ENCODE measurements at places on chromosomes 5 and 9. TPM values are rescaled to one million over a fixed set of nuclear protein-coding genes. Genes with fewer than 3 reads are reported as not detected.

DNA sequence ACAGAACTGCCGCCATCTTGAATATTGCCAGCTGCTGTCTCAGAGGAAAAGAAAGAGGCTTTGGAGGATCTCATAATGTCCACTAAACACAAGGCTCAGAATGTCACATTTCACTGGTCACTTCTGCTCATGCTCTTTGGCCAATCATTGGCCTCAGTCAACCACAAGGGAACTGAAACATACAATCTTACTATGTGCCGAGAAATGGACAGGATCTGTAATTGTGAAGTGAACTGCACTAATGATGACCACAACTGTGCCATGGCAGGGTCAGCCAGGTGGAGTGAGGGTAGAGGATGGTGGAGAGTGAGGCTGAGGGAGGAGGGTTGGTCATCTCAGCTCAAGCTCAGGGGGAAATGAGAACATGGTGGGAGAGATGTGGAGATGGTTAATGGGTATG is 32.8 kb downstream of the GDNF start:
- H3K27ac ChIP-seq = no peak overlapping the region
- H3K4me1 ChIP-seq = no peaks in the 10 kb centered on the region
- no peak for DNase-seq
- H3K27me3 ChIP-seq = no peaks in the 10 kb centered on the region

GRCh38 chr5:159316519-159317383 is 13.5 kb downstream of the IL12B start:
- H3K27ac ChIP-seq = no peak overlapping the region
- no peaks in the 10 kb centered on the region for H3K36me3 ChIP-seq
- H3K27me3 ChIP-seq = no peaks in the 10 kb centered on the region
- DNase-seq = no peak

DNA sequence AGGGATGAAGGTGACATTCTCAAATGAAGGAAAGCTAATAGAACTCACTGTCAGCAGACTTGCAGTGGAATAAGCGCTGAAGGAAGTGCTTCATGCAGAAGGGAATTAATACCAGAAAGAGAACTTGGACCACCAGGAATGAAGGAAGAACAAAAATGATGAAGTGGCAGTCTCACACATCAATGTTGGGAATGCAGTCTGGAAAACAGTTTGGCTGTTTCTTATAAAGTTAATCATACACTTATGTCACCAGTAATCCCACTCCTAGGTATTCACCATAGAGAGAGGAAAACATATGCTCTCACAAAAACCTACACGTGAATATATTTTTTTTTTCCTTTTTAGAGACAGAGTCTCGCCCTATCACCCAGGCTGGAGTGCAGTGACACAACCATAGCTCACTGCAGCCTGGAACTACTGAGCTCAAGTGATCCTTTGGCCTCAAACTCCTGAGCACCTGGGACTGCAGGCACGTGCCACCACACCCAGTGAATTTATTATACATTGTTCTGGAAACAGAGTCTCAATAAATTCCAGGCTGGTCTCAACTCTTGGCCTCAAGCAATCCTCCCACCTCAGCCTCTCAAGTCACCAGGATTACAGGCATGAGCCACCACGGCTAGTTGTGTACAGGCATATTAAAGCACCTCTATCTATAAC is 81.2 kb downstream of the ROR2 start:
- no peaks in the 10 kb centered on the region for H3K27me3 ChIP-seq
- H3K27ac ChIP-seq = no peak overlapping the region
- H3K36me3 ChIP-seq = no peaks in the 10 kb centered on the region

- DNase-seq = no peak
- H3K36me3 ChIP-seq = no peaks in the 10 kb centered on the region
- H3K4me1 ChIP-seq = peaks cover 35% of the 10 kb centered on the region
- H3K27me3 ChIP-seq = no peaks in the 10 kb centered on the region
- no peak overlapping the region for H3K27ac ChIP-seq
Observed at GRCh38 chr5:73282923-73283322, 109.9 kb downstream of the TMEM174 start.

- H3K4me3 ChIP-seq = no peak overlapping the region
- peak overlapping the region; percentile 14 for H3K27ac ChIP-seq
- H3K27me3 ChIP-seq = no peaks in the 10 kb centered on the region
- DNase-seq = no peak
- H3K4me1 ChIP-seq = peaks cover 31% of the 10 kb centered on the region
Observed at GRCh38 chr5:107466233-107466769, 204.4 kb downstream of the EFNA5 start.

DNA sequence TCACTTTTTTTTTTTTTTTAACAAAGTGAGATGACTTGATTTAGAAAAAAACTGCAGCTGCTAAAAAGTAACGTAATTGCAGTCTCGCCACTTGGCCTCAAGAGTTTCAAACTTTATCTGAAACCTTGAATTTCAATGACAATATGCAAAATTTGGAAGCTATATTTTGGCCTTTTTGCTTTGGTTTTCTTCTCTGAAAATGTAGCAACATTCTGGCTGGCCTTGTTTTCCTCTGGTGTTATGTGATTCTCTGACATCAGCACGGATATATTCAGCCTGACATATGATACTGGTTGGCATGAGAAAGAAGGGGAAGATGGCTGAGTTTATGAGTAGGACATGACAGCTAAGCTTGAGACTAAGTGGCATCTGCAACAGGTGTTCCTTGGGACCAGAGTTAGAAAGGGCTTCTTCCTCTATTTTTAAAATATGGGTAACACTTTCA is 136.5 kb downstream of the MEF2C start:
- no peak for DNase-seq
- peaks cover 19% of the 10 kb centered on the region for H3K36me3 ChIP-seq
- H3K4me3 ChIP-seq = no peak overlapping the region
- no peak overlapping the region for H3K27ac ChIP-seq

GRCh38 chr9:101536938-101537337 is 3.3 kb downstream of the RNF20 start:
- peaks cover 9% of the 10 kb centered on the region for H3K36me3 ChIP-seq
- H3K4me1 ChIP-seq = peaks cover 10% of the 10 kb centered on the region
- DNase-seq = no peak
- no peaks in the 10 kb centered on the region for H3K27me3 ChIP-seq

GRCh38 chr5:101942321-101942882 is 353.7 kb downstream of the SLCO4C1 start:
- no peak for DNase-seq
- H3K36me3 ChIP-seq = no peaks in the 10 kb centered on the region
- no peaks in the 10 kb centered on the region for H3K4me1 ChIP-seq
- no peak overlapping the region for H3K27ac ChIP-seq

DNA sequence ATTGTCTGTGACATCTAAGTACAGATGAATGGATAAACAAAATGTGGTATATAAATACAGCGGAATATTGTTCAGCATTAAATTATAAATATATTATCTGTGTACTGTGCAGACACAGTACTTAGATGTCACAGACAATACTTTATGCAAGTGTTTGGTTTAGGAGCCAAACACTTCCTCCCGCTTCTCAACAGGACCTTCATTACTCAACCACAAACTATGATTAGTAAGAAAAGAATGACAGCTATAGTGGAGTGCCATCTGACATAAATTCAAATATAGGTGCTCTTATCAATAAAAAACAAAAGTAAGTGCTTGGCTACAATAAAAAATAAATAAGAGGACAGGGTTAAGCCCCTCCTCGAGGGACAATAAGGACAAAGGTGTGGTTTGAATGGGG is 38.9 kb upstream of the STX17 start:
- H3K4me1 ChIP-seq = no peaks in the 10 kb centered on the region
- H3K36me3 ChIP-seq = no peaks in the 10 kb centered on the region
- DNase-seq = no peak
- H3K4me3 ChIP-seq = no peak overlapping the region
- no peak overlapping the region for H3K27ac ChIP-seq

GRCh38 chr9:94718936-94719335 is 7.6 kb upstream of the AOPEP start:
- no peak overlapping the region for H3K4me3 ChIP-seq
- DNase-seq = no peak
- H3K36me3 ChIP-seq = no peaks in the 10 kb centered on the region
- H3K27me3 ChIP-seq = no peaks in the 10 kb centered on the region

Gene FAM169A
- total RNA-seq = 2.2 TPM

Gene GAPVD1
- 82.8 TPM for total RNA-seq

Gene OR1J2
- total RNA-seq = not detected

Gene FAM221B
- not detected for total RNA-seq

Gene AJM1
- total RNA-seq = 9.2 TPM

Gene PCDH12
- total RNA-seq = 5.2 TPM
